Uterus (tissue), 4 donors: ENCODE measurements at places on chromosomes 11 and 22. TPM values are rescaled to one million over a fixed set of nuclear protein-coding genes. Genes with fewer than 3 reads are reported as not detected.

The PLEKHA7 gene
- 38.2 TPM for total RNA-seq

- no peak for DNase-seq
These were observed 32.9 kb downstream of the TST start for GRCh38 chr22:36986242-36986821.

- no peak for DNase-seq
These were observed 14.3 kb downstream of the PACSIN2 start for GRCh38 chr22:43000441-43001175.

- DNase-seq = no peak
These were observed 6.5 kb downstream of the OOSP1 start for GRCh38 chr11:59944720-59945119.

DNA sequence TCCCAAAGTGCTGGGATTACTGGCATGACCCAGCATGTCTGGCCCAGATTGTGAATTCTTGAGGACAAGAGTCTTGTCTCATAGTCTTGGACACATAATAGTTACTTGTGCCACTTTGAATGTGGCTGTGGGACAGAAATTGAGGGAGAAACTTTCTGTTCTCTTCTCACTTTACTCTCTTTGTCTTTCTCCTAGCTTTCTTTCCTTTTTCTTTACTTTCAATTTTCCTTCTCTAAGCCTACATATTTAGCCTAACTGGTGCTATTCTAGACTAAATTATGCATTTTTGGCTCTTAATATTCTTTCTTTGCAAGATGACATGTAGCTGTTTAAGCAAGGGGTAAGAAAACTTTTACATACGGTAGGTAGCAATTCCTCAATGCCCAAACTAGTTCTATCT, 33.2 kb downstream of the HORMAD2 start:
- no peak for DNase-seq

The TMEM86A gene
- 3.7 TPM for total RNA-seq

The OR51M1 gene
- not detected for total RNA-seq

The SYT8 gene
- total RNA-seq = not detected

DNA sequence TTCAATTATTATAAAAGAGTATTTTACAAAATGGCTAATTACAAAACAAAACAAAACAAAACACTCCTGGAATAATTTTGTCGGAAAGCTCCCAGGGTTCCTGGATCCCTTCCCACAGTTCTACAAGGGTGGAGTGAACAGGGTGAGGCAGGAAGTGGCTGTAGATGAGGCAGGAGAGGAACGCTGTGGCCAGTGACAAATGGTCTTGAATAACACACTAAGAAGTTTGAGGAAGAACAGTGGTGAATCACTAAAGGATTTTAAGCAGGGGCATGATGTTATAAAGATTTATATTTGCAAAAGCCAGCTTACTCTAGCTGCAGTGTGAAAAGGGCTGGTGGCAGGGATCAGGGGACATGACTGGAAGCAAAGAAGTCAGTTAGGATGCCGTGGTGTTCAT, 33.8 kb upstream of the APOA1 start:
- no peak for DNase-seq
